ENCODE measurements at places on chromosomes 4 and X.

DNA sequence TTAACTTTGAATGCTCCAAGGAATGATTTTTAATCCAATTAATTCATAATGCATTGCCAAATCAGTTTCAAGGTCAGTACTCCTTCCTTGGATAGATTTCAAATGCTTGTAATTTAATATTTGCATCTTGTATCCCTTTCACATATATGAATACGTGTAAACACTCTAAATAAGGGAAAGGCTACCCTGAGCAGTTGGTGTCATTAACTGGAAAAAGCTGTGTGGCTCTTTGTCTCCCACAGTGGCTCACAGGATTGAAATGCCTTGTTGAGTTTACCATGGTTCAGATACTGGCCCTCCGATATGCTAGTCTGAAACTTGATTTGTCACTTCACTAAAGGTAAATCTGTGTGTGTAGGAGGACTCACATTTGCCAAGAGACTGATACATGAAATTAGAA lies 16.7 kb upstream of the ACOT9 start:
- no peak for DNase-seq

- no peak for DNase-seq
Observed at GRCh38 chrX:40326186-40326965, 228.6 kb upstream of the BCOR start.

GRCh38 chr4:71784569-71785197 lies 804 bp upstream of the GC start:
- no peak for DNase-seq

GRCh38 chrX:45843518-45843917 lies 642.8 kb upstream of the DIPK2B start:
- DNase-seq = no peak

DNA sequence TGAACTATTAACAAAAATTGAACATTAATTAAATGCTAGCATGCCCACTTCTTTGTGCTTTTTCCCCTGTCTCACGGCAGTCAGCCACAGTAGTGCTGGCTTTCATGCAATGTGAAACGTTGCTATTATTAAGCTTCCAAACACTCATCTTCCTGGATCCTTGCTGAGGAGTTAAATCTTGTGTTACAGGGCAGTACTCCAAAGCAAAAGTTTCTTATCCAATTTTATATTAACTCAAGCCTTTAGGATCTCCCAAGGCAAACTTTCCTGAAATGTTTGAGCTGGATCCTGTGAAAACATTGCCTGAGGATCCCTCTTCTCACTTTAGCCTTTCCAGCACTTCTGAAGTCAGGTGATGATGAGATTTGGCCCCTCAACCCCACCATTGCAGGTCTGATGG lies 1454.8 kb downstream of the FSTL5 start:
- no peak for DNase-seq

DNA sequence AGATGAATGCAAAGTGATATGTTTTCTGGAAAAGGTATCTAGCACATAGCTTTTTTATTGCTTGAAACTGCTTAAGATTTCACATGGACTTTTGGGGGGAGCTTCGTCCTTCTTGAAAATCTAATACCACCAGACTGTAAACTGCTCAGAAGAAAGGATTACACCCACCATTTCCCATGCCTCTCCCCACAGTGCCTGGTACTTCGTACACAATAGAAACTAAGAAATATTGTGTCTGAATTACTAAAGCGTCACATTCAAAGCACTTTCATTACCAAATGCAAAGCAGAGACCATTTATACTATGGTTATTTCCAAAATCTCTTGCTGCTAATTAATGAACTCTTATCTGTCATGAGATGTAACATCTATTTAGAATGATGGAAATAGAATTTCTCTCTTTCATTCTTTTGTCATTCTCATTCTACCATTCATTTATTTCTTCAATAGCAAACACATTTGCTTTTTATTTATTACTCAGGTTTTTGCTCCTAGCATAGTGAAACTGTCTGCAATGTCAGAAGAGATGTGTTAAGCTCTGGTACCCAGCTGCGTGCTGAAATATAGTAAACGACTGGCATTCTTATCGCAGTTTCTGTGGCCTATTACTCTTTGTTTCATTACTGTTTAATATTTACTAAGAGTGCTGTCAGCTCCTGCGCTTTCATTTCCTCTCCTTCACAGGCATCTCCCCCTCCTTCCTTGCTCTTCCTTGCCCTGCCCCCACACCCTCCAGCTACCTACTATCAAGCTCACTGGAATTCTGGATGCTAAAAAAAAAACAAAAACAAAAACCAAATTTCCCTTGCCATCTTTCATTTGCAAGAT lies 51.4 kb upstream of the RAPGEF2 start:
- no peak for DNase-seq

DNA sequence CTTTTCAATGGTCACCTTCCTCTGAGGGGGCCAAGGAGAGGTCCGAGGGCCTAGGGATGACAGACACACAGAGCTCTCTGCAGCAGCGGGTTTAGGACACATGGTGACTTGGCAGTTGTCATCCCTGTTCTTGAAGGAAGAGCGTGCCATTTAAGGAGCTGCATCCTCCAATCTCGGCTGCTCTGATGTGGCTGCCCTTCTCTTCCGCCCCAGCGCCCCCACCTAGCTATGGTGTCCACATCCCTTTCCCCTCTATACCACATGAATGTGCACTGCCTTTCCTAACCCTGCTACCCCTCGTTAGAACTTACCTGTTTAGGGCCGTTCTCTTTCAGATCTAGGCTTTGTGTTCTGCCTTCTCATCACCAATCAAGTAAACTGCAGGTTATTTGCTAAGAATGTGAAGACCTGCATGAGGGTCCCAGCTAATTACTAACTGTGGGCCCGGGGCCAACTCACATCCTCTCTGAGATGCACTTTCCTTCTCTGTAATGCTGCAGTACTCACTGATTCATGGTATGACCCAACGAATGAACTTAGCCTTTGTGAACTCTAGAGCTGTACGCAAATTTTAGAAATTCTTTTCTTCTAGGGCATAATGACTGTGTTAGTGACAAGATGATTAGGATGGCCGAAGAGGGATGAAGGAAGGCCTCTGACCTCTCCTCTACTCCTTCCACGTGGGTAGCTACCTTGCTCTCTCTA lies 38.2 kb downstream of the CHST7 start:
- no peak for DNase-seq

DNA sequence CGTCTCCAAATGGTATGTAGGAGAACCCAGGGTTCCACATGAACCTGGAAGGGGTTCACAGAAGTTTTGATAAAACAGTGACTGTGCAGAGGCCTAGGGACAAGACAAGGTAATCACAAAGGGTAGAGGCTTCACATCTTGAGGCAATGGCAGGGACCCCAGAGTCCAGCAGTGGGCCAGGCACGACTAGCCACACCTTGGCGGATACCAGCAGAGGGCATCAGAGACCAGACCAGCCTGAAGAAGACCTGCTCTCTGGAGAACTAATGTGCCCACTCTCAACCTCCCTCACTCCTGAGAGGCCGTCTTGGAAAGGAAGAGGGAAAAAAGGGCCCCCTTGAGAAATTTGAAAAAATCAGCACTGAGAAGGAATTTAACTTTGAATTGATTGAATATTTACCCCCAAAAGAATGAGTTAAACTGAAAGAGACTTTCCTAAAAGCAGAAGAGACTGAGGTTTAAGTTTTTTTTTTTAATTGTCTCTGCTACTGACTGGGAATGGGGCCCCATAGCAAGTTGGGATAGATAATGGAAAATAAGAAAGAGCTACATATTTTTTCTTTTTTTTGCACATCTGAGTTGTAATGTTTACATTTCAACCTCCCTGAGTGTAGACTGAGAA lies 243.8 kb upstream of the JADE1 start:
- no peak for DNase-seq

GRCh38 chr4:176548571-176548970 lies 228.8 kb downstream of the SPCS3 start:
- DNase-seq = no peak

GRCh38 chr4:67996127-67996526 lies 32.8 kb upstream of the TMPRSS11A start:
- no peak for DNase-seq

GRCh38 chr4:84578540-84579402 lies 4.2 kb upstream of the CDS1 start:
- DNase-seq = no peak

- no peak for DNase-seq
Observed at GRCh38 chr4:183175631-183176232, 76.7 kb downstream of the WWC2 start.

- no peak for DNase-seq
Observed at GRCh38 chr4:169098969-169099690, 89.1 kb upstream of the CBR4 start.

DNA sequence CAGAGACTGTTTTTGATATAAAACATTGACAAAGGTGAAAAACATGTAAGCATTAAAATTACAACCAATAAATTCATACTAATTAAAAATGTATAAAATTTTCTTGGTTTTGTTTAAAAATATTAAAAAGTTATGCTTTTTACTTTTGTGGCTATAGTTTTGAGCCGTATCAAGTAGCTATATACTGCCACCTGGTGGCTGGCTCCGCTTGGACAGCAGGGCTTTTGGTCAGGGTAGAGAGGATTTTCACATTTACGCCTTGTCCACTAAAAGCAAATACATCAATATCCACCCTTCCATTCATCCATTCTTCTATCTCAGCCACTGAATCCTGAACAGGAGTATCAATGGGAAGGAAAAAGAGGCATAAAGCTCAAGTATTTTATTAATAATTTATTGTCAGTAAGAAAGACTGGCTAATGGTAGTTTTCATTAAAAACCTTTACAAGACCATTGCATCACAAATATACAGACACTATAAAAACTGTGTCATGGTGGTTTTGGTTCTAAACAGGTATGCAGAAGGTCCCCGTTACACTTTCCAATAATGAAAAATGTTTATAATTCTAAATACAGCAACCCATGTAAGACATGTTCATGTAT lies 32.1 kb upstream of the MTNR1A start:
- peak; percentile 45 for DNase-seq

DNA sequence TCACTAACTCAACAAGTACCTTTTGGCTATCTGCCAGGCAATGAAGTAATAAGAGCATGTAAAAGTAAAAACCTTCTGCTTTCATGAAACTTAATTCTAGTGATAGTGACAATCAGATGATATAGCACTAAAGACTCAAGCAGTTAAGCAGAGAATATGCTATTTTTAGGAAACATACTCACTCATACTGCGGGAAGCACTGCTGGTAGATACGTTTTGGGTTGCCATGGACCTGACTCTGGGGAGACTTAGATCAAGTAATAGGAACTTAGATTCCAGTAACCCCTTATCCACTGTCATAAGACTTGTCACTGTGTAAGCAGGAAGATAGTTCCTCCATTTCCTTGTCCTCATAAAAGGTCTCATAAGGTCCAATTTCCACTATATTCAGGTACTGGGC lies 386.3 kb downstream of the DMD start:
- DNase-seq = no peak

DNA sequence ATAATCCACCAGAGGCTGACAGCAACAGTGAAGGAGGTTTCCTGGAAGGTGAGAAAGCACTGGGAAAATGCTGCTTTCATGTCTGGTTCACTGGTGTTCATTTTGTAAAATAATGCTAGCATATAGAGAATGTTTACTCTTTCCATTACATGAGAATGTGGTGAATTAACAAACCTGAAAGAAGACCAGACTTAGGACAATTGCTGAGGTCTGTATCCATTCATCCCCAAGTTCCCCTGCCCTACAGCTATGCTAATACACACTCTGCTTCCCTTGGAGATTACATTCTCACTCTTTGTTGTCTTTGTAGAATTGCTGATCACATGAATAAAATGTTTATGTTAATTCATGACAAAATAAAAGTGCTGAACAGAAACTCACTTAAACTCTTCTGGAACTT lies 99.5 kb downstream of the ARHGAP6 start:
- no peak for DNase-seq

GRCh38 chr4:124449881-124450280 lies 262.7 kb downstream of the ANKRD50 start:
- no peak for DNase-seq

- DNase-seq = no peak
Observed at GRCh38 chr4:6233929-6234328, 33.6 kb upstream of the JAKMIP1 start.

DNA sequence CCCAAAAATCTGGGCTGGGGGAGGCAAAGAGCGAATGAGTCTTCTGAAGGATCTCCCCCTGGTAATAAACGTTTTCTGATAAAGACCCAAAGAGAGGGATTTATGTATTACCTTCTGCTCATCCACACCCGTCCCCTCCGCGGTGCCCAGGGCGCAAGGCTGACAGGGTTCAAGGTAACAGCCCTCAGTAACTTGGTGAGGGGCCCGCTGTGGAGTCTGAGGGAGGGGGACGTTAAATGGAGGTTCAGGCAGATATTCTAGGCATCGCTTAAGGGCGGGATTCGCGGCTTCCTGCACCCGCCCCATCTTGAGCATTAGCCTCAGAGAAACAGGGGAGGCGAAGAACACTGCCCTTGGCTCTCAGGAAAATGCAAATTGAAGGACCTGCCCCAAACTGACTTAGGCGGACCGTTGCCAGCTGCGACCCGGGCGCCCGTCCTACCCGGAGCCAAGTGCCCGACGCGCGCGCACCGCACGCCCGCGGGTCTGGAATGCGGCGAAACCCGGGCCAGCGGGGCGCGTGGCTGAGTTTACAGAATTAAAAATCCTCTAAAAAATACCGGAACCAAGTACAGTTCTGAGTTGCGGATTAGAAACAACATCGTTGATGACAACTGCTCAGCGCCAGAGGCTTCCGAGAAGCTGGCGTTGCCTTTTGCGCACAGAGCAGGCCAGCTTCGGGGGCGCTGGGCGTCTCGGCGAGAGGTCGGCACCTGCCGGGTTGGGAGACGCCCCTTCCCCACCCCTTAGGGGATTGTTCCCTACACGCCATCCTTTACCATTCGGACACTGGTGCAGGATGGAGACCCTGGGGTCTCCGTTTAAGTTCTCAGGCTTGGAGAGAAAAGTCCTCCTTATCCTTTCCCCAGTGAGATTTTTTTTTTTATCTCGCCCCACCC lies 2.8 kb downstream of the HELT start:
- DNase-seq = no peak

DNA sequence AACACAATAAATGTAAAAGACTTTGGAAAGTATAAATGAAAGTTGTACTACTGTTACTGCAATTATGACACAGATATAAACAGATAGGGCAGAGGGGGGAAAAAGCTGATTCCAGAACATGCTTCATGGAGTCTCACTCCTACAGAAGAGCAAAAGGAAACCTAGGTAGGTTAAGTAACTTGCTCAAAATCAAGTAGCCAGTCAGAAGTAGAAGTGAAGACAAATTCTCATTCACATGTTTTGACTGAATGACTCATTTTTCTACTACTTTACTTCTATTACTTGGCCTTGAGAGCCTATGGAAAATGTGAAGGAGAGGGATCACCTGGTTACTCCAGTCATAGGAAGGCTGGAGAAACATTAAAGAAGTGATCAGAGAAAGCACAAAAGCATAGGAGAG lies 23.6 kb upstream of the RASGEF1B start:
- no peak for DNase-seq

DNA sequence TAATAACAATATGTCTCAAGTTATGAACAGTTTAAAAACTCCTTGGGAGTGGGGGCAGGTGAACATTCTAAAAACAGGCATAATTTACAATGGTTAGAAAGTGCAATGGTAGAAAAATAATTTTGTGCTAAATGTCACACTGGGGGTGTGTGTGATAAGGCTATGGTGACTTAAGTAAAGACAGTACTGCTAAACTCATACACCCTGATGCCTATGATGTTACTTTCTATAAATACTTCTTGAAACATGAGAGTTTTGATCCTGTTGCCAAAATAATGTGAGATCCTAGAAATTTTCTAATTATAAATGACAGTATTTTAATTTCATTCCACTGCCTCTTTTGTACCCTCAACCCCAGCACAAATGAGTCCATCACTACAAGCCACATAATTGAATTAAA lies 144.2 kb downstream of the POLA1 start:
- no peak for DNase-seq

GRCh38 chr4:55069248-55069647 lies 56.1 kb downstream of the KDR start:
- DNase-seq = peak; percentile 28

- DNase-seq = no peak
Observed at GRCh38 chr4:102037566-102037965, 247.0 kb downstream of the BANK1 start.

Data from smooth muscle cell of the brain vasculature (primary cell).